Dorsolateral prefrontal cortex (tissue), 122 donors: ENCODE measurements at places on chromosomes 2 and 18. TPM values are rescaled to one million over a fixed set of nuclear protein-coding genes. Genes with fewer than 3 reads are reported as not detected.

GAD1 gene
- 36.8 TPM for total RNA-seq

HYCC2 gene
- total RNA-seq = 77.1 TPM

SANBR gene
- 30.4 TPM for total RNA-seq

RGPD4 gene
- total RNA-seq = 0.60 TPM

DPYSL5 gene
- 68.2 TPM for total RNA-seq

SNRNP200 gene
- 99.7 TPM for total RNA-seq

KATNAL2 gene
- total RNA-seq = 15.2 TPM
